ENCODE measurements at places on chromosomes 3 and 15. TPM values are rescaled to one million over a fixed set of nuclear protein-coding genes. Genes with fewer than 3 reads are reported as not detected.
A peak's percentile ranks its signal among the peaks of the same experiment; 100 is the strongest.

Gene GABPB1
- polyA plus RNA-seq, result 29.9 TPM

Gene MESP1
- 2.0 TPM for polyA plus RNA-seq

Gene HTR3E
- polyA plus RNA-seq, result not detected

Gene SLC35G2
- 2.7 TPM for polyA plus RNA-seq

Gene MEIS2
- 114 TPM for polyA plus RNA-seq

Gene AQP9
- polyA plus RNA-seq, result 0.09 TPM

DNA sequence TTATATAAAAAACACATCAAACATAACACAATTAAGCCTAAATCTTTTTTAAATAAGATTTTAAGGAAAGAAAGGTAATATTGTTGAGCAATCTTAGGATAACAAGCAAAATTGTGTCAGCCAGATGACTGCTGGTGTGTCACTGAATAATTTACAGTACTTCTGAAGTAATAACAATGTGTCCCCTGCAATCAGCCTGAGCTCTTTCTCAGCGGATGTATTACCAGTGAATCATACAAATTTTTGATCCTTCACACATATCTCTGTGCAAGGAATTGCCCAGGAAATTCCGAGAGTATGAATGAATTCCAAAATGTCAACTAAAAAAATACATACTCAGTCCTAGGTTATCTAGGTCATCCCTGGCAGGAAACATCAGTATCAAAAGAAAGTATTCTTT lies 76.6 kb upstream of the PTX3 start:
- no peak for DNase-seq

- DNase-seq, result no peak
Observed at GRCh38 chr15:59296181-59296617, 76.5 kb downstream of the MYO1E start.

GRCh38 chr15:78831229-78832207 lies 20.3 kb upstream of the ADAMTS7 start:
- DNase-seq, result no peak

DNA sequence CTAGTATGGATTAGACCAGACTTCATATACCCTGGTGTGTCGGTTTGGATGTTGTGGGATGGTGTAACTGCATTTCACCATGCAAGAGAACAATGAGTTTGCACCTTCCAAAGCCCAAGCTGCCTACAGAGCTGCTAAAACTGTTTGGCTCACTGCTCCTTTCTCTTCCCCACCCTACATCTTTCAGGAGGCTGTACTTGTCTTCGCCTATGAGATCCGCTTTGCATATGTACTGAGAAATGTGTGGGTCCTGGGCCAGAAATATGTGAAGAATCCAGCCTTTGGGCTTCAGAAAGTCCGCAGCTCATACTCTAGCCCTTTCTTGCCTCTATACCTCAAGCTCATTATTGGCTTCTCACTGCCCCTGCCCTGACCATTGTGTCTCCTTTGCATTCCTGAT lies 1060.0 kb downstream of the NTRK3 start:
- DNase-seq, result no peak

DNA sequence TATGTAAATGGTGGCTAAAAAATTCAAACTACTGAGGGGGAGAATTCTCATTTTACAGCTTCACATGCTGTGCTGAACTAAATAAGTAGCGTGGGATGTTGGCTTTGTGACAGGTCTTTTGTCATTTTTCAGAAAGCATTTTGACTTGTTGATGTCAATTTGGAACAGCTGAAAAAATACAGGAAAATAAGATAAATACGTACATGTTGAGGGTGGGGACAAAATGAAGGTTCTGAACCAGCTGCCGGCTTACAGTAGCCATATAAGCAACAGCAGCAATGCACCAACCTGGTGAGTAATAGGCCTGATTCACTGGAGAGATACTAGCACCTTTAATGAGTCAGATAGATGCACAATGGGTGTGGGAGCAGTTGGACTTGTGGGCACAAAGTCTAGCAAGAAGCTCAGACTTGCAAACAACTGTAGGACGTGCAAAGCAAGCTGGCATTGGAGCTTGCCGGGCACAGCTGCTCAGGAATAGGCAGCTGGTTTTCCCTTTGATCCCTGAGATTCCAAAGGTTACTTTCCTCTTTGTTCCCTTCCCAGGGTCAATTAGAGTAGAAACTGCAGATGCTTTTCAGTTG lies 12.9 kb downstream of the B3GNT5 start:
- peak; percentile 16 for DNase-seq

DNA sequence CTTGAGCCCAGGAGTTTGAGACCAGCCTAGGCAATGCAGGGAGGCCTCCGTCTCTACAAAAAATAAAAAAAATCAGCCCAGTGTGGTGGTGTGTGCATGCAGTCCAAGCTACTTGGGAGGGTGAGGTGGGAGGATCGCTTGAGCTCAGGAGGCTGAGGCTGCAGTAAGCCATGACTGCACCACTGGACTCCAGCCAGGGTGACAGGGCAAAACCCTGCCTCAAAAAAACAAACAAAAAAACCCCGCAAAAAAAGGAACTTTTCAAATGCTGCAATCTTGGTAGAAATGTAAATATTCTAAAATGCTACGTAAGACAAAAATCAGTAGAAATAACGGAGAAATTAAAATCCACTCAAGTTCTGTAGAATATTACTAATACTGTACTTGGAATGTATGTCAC lies 108.1 kb upstream of the MELTF start:
- DNase-seq, result no peak

DNA sequence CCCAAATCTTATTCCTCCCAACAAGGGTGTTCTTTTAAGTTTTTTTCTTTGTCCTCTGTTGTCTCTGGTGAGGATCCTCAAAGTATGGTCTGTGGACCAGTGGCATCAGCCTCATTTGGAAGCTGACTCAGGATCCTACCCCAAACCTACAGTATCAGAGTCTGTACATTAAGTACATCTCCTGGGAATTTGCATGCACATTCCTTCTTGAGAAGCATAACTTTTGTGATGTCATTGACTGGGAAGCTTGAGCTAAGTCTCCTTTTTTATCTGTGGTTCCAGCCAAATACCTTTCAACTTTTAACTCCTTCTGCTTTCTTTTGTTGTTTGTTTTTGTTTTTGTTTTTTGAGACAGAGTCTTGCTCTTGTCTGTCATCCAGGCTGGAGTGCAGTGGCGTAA lies 40.5 kb downstream of the ARMC8 start:
- no peak for DNase-seq

Measured in renal pelvis (tissue), 12 donors.